CD4-positive, alpha-beta T cell treated with Interferon alpha-2 for 1 hour (primary cell): ENCODE measurements at places on chromosomes 13 and 19.
A peak's percentile ranks its signal among the peaks of the same experiment; 100 is the strongest.

DNA sequence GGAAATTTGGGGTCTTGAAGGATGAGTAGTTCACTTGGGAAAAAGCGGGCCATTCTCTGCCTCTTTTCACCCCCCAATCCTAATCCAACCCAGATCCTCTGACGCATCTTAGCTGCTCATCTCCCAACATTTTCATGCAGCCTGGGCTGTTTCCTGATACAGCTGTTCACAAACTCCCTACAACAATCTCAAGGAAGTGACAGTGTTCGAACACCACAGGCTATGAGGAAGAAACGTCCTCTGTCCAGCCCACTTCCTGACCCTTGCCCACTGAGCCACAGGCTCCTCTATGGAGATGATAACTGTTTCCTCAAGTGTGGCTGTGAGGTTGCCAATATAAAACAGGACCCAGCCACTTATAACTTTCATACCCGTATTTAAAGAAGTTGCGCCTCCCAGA, 16.2 kb downstream of the LMTK3 start:
- DNase-seq = no peak

DNA sequence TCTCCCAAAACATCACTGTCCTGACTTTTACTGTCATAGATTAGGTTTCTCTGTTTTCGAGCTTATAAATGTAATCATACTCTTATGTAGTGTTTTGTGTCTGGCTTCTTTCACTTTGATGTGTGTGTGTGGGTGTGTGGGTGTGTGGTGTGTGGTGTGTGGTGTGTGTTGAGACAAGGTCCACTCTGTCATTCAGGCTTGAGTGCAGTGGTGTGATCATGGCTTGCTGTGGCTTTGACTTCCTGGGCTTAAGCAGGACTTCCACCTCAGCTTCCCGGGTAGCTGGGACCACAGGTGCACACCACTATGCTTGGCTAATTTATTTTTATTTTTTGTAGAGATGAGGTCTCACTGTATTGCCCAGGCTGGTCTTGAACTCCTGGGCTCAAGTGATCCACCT, 59.6 kb downstream of the PDS5B start:
- no peak for DNase-seq

DNA sequence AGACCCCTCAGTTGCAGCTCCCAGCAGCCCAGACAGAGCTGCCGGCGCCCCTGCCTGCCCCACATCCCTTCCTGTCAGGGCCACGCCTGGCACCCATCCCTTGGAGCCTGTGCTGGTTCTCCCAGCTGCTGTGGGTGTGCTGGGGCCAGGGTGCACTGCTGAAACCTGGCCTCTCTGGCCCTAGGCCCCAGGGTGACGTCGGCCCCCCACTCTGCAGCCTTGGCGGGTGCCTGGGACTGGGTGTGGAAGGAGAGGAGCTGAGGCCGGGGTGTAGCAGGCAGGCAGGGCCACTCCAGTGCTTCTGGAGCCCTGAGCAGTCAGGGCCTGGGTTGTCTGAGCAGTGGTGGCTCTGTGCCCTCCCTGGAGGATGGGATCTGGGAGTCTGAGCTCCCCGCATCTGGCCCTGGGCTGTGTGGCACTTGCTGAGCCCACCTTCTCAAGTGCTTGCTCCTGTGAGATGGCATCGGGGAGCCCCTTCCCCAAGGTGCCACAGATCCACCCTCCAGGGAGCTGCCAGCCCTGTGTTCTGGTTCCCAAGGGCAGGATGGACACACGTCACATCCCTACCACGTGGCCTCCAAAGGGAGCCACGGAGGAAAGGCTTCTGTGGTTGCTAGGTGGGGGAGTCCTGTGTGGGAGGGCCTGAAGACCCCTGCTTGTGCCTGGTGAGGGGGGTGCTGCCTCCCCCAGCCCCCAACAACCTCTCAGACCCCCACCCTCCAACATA, 5.2 kb downstream of the PLEKHJ1 start:
- DNase-seq = no peak

DNA sequence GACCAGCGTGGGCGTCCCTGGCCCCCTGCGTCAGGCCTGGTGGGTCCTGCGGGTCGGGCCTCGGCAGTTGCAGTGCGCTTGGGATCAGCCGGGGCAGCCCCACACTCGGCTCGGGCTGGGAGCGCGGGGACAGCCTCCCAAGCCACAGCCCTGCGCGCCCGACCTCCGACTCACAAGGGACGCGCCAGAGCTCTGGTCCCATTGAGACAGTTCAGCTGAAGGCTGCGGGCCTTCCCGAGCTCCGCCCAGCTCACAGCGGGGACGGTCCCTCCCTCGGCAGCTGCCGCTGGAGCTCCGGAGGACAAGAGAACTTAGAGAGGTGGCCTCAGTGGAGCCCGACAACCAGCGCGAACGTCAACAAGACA, 45.7 kb upstream of the ZNF730 start:
- DNase-seq = no peak

DNA sequence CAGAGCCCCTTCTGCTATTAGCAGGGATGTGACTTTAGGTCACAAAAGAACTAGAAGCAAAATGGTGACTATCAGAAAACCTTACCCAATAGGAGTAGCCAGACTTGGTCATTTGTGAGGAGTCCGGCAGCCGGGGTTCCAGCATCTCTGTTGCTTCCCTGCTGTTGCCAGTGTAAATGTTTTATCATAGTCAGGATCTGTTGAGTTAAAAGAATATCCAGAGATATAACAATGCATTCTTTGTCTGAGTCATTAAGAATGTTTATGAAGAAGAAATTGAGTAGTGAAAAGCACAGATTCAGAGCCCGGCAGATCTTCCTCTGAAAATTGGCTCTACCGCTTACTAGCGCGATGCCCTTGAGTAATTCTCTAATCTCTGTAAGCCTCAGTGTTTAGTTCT, 84.2 kb downstream of the COL4A2 start:
- DNase-seq = no peak

DNA sequence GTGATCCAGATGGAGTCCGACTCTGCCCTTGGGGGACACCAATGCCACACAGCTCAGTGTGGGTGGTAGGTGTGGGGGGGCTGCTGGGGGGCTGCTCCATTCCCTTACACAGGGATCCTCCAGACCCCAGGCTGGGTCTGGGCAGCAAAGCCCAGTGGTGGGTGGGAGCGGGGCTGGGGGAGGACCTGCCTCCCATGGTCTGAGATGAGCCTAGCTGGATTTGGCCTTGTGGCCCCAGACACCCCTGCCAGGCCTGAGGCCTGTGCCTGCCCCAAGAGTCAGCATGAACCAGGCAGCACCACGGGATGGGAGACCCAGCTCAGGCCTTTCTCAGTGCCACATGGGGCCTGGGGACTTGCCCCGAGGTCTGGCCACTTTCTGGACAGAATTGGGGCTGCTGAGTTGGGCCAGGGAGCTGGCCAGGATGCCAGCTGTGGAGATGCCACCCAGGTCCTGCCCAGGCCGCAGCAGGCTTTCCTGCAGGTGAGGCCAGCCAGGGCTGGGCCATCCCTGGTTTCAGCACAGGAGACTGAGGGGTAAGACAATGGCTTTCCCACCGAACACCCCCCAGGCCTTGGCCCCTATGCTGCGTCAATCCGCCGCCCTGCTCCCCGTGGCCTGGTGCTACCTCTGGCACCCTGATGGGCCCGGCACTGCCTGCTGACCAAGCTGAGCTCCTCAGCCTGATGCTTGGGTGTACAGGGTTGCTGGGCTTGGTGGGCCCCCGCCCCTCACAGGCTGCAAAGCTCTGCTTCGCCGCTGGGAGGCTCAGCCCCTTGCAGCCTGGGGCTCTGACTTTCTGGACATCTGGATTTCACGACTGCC, 24.2 kb downstream of the CEBPG start:
- DNase-seq = no peak

DNA sequence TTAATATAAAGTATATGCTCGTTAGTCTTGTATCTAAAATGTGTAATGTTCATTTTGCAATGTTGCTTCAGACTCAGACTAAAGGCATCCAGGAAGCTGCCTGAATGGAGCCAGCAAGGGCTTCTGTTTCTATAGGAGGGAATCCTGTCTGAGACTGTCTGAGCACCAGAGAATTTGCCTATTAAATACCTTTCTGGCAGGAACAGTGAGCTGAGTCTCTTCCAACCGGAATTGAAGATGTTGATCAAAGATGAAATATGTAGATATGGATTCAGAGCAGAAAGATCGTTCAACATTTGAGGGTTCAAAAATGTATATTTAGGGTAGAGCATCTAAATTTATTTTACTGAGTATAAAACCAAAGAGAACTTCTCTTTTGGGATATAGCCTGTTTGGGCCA, 20.9 kb downstream of the MYO16 start:
- no peak for DNase-seq

GRCh38 chr13:112531263-112531794, 56.6 kb downstream of the TUBGCP3 start:
- no peak for DNase-seq

DNA sequence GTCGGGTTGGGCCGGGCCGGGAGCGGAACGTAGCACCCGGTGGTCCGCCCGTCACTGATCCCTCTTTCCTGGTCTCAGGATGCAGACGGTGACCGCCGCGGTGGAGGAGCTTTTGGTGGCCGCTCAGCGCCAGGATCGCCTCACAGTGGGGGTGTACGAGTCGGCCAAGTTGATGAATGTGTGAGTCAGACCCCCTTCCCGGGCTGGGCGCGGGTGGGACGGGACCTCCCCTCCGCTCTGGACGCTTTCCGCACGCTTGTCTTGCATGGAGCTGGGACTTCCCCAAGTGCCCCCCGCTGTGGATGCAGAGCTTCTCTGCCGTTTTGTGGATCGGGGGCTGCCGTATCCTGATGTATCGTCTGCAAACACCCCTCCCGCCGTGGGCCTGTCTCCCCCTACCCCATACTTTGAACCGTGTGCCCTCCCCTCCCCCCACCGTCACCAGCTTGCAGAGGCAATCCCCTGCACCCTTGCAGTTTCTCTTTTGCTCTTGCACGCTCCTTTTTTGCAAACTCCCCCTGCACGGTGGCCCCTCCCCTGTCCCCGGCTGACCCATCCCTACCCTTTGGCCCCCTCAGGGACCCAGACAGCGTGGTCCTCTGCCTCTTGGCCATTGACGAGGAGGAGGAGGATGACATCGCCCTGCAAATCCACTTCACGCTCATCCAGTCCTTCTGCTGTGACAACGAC, 669 bp downstream of the GADD45B start:
- peak; percentile 72 for DNase-seq

DNA sequence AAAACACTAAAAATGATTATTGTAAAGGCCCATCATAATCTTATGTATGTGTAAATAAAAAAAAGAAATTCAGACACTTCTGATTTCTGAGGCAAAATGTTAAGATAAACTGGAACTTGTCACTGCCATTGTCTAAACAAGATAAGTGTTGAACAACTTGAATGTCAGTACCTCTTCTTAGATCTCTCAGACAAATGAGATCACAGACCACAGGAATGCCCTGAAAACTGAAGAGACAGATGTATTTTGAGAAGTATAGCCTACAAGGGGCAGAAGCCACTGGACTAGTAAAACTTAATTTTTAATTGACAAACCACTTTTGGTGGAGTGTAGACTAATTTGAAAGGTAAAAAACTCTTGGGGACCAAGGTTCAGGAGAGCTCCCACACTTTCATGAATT, 375.5 kb upstream of the SLITRK5 start:
- DNase-seq = no peak

- no peak for DNase-seq
These were observed 64.8 kb upstream of the ZNF536 start for GRCh38 chr19:30307191-30307974.

DNA sequence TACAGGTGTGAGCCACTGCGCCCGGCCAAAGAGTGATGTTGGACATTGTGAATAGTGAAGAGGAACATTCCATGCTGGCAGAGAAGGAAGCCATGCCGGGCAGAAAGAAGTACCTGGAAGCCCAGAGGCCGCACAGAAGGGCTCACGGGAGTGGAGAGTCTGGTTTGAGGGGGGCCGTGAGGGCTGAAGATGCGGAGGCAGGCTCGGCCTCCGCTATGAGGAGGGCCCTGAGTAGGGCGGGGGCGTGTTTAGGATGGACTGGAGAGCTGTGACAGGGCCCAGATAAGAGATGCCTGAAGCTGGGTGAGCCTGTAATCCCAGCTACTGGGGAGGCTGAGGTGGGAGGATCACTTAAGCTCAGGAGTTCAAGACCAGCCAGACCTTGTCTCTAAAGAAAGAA, 1.6 kb downstream of the JOSD2 start:
- DNase-seq = no peak

DNA sequence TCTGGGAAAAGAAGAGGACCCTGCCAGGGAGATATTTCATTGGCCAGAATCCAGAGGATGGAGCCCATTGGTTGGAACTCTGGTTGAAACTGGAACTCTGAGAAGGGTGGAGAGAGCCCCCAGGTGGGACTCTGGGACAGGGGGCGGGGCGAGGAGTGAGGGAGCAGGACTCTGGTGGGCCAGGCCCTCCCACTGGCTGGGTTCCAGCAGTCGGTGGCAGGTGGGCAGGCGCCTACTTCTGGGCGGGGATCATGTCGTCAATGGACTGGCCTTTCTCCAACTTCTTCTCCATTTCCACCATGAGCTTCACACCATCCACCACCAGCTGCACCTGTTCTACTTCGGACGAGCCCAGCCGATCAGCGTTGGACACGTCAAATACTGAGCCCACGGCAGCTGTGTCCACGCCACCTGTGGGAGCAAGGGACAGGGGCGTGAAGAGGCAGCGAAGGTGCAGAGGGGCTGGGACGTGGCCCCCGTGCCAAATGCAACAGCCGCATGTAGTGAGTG, 16.1 kb downstream of the CKM start:
- DNase-seq = no peak

- DNase-seq = no peak
These were observed 54.5 kb downstream of the CCDC70 start for GRCh38 chr13:51916051-51916818.

GRCh38 chr19:16094360-16095070, 17.2 kb upstream of the RAB8A start:
- DNase-seq = no peak

DNA sequence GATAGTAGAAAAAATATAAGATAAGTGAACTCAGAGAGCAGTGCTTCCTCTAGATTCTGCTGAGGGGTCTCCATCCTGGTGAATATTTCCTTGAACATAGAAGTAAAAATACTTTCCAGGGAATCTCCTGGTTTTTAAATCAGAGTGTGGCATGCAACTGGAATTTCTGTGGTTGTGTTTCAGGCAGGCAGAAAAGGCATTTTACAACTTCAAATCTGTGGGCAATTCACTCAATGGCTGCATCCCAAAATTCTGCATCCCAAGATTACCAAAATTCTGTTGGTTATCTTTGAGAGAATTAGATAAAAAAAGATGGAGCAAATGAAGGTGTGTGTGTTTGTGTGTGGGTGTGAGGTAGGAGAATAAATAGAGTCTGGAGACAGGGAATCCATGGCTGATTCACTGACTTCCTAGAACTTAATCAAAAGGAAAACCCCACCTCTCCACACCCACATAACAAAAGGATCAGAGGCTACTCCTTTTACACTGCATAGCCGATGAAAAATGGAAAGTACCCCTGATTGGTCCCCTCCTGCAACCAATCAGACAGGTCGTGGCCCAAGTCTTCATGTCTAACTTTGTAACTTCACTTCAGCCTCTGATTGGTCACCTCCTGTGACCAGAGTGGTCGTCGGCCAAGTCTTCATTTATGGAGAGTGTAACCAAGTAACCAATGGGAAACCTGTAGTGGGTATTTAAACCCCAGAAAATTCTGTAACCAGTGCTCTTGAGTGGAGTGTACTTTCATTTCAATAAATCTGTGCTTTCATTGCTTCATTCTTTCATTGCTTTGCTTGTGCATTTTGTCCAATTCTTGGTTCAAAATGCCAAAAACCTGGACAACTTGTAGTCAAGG, 112.8 kb downstream of the DLEU7 start:
- DNase-seq = no peak
